ENCODE measurements at places on chromosomes 3 and 15. TPM values are rescaled to one million over a fixed set of nuclear protein-coding genes. Genes with fewer than 3 reads are reported as not detected.

The DUOXA2 gene
- not detected for polyA plus RNA-seq

The FOXB1 gene
- polyA plus RNA-seq = not detected

The DPPA2 gene
- 0.92 TPM for polyA plus RNA-seq

The IGF2BP2 gene
- 122 TPM for polyA plus RNA-seq

The EOMES gene
- 0.13 TPM for polyA plus RNA-seq

- DNase-seq = no peak
Measured at GRCh38 chr3:54736459-54736858, 191.4 kb downstream of the LRTM1 start.

- no peak for DNase-seq
Measured at GRCh38 chr3:19348500-19348899, 200.2 kb downstream of the KCNH8 start.

DNA sequence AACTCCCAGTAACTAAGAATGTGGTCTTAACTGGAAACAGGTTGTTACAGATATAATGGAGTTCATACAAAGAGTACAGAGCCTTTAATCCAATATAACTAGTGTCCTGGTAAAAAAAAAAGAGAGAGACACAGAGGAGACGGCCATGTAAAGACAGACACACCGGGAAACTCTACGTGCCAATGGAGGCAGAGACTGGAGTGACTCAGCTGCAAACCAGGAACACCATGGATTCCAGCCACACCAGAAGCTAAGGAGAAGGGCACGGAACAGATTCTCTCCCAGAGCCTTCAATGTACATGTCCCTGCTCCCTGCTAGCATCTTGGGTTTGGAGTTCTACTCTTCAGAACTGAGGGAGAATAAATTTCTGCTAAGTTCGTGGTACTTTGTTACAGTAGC lies 4.5 kb downstream of the RNF168 start:
- DNase-seq = no peak

- DNase-seq = no peak
Measured at GRCh38 chr3:99248130-99248529, 346.6 kb upstream of the DCBLD2 start.

DNA sequence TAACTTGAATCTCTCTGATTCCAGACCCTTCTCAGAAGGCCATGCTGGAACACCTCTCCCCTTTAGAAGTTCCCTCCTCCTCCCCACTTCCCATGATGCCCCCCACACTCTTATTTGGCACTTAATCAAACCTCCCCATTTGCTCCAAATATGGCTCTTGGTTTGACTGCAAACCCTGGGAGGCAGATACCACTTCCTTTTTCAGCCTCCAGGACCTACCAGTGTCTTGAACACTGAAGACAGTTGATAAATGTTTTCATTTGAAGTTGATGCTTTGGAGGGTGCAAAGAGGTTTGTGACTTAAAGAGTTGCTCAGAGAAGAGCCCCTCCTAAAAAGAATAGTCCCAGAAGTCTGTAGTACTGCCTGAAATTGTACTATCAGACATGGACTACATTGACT lies 61.5 kb downstream of the SEMA5B start:
- no peak for DNase-seq

GRCh38 chr3:122921791-122922651 lies 105.5 kb downstream of the SEMA5B start:
- no peak for DNase-seq

Data from renal pelvis (tissue), 12 donors.